ENCODE measurements at places on chromosomes 12 and 14.

- no peak for DNase-seq
These were observed 62.3 kb downstream of the BHLHE41 start for GRCh38 chr12:26062566-26062965.

DNA sequence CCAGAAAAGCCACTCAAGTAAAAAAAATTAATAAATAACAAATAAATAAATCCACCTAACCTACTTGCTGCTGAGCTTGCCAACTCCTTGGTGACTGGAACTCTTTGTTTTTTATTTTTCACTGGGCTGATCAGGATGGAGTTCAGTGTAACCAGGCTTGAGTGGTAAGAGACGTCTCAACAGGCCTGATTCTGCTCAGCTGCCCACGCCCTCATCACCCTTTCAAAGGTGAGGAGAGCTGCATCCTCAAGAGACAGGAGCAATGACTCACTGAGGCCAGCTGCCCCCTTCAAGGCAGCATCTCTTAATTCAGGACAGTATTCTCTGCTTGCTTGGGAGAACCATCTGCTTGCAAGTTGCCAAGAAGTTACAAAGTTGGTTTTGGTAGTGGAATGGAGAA is 111.9 kb upstream of the CPM start:
- no peak for DNase-seq

DNA sequence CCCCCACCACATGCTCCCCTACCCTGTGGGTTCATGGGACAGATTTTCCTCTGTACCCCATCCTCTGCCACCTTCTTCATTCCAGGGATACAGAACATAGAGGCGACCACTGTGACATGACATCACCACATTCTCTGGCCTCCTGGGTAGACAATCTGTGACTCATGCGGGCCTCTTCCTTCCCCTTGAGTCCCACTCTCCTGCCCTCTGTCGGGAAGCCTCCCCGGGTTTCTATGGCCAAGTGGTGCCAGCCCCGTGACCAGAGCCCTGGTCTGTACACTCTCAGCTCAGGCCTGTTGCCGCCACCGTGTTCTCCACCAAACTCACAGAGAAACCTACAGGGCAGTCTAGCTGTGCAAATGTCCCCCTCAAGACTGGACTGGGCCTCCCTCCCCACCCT is 8.0 kb downstream of the CLMN start:
- DNase-seq = no peak

DNA sequence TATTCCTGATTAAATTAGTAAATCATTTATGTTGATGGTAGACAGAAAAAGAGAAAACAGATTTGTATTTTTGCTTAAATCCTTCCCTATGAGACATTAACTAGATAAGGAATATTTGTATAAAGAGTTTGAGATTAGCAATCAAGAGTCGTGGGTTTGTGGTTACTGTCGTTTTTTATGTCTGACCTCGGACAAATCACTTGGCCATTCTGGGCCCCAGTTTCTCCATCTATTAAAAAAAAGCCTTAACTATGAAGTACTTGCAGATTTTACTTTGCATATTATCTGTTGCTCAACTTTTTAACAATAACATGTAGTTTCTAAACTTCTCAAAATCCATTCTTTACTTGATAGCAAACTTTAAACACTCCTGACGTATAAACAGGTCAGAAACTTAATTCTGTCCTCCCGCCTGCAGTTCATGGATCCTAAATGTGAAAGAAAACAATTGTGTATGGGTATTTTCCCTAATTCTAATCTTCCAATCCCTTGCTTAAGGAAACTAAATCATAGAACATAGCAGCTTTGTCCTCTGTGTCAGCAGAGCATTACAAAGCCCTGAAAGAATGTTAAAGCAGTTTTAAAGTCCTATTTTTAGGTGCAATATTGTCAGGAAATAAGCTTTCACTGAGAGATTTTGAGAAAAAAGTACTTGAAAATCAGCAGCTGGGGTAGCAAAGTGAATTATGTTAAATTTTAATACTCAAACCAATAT is 118.2 kb downstream of the GPR135 start:
- no peak for DNase-seq

DNA sequence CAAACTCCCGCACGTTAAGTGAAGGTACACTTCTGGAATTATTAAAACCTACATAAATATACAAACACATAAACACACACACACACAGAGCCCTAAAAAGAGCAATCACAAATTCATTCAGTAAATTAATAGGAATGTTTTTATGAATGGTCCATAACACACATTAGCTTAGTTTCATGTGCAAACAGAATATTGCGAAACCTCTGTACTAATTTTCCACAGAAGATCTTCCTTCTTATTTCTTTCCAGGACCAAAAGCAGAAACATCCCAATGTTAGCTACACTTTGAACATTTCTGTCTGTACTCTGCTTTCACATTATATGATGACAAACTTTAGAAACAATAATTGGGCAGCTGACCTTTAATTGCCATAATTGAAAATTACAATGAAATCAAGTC is 101.6 kb downstream of the SOX5 start:
- no peak for DNase-seq
